ENCODE measurements at places on chromosomes 16 and 17. TPM values are rescaled to one million over a fixed set of nuclear protein-coding genes. Genes with fewer than 3 reads are reported as not detected.
A peak's percentile ranks its signal among the peaks of the same experiment; 100 is the strongest.

DNA sequence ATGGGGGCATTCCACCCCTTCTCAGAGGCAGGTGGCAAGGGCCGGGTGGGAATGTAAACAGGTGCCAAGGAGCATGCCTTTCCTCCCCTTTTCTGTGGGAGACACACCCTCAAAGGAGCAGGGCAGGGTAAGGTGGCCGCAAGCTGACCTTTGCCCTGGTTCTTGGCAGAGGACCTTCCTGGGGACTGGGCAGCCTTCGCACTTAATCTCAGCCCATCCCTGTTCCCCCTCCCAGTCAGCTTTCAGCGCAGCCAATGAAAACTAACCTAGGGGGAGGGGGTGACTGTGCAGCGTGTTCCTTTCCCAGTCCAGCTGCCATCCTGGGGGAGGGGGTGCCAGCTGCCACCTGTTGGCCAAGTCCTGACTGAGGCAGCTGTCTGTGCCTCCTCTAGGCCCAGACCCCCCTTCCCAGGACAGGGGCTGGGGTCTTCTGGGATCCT, 2.8 kb downstream of the TRAF4 start:
- no peaks in the 10 kb centered on the region for H3K27me3 ChIP-seq
- H3K36me3 ChIP-seq = no peaks in the 10 kb centered on the region
- no peak overlapping the region for H3K27ac ChIP-seq

DNA sequence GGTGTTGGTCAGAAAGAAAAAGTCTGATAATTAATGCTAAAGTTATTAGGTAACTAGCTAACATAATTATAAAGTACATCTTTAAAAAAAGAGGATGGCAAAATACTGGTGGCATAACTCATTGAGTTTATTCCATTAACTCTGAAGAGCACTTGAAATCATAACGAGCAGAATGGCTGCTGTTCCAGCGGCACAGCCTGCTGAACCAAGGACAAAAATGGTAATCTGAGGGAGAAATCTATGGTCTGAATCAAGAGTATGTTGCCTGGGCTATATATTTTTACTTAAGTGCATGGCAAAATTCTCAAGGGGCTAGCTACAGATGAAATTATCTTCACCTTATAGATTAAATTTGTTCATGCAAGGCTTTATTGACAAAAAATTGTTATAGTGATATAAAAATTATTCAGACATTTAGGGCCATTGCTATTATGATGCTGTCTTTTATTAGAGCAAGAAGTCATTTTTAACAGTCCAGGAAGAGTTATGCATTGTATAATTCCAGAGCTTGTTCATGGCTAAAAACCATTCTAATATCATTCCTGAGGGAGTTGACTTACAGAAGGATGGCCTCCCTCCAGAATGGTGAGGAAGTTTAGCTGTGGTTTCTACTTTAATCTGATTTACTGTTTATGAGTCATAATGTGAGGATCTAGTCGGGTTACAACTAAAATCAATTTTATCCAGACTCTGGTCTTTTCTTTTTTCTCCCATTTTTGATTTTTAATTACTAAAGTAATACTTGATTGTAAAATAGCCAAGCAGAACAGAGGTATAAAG, 41.4 kb upstream of the ANKFN1 start:
- no peak for DNase-seq
- H3K36me3 ChIP-seq = no peaks in the 10 kb centered on the region
- no peak overlapping the region for H3K4me3 ChIP-seq
- H3K4me1 ChIP-seq = no peaks in the 10 kb centered on the region
- H3K27ac ChIP-seq = no peak overlapping the region
- no peaks in the 10 kb centered on the region for H3K27me3 ChIP-seq

GRCh38 chr17:79087428-79088143, 13.0 kb downstream of the ENGASE start:
- H3K27me3 ChIP-seq = peaks cover 21% of the 10 kb centered on the region
- H3K27ac ChIP-seq = no peak overlapping the region
- peaks cover 5% of the 10 kb centered on the region for H3K36me3 ChIP-seq
- H3K4me3 ChIP-seq = no peak overlapping the region
- DNase-seq = peak; percentile 57

- no peak for DNase-seq
- H3K4me1 ChIP-seq = no peaks in the 10 kb centered on the region
- no peak overlapping the region for H3K27ac ChIP-seq
- H3K27me3 ChIP-seq = no peaks in the 10 kb centered on the region
Measured at GRCh38 chr16:3643095-3643730, 11.3 kb upstream of the DNASE1 start.

DNA sequence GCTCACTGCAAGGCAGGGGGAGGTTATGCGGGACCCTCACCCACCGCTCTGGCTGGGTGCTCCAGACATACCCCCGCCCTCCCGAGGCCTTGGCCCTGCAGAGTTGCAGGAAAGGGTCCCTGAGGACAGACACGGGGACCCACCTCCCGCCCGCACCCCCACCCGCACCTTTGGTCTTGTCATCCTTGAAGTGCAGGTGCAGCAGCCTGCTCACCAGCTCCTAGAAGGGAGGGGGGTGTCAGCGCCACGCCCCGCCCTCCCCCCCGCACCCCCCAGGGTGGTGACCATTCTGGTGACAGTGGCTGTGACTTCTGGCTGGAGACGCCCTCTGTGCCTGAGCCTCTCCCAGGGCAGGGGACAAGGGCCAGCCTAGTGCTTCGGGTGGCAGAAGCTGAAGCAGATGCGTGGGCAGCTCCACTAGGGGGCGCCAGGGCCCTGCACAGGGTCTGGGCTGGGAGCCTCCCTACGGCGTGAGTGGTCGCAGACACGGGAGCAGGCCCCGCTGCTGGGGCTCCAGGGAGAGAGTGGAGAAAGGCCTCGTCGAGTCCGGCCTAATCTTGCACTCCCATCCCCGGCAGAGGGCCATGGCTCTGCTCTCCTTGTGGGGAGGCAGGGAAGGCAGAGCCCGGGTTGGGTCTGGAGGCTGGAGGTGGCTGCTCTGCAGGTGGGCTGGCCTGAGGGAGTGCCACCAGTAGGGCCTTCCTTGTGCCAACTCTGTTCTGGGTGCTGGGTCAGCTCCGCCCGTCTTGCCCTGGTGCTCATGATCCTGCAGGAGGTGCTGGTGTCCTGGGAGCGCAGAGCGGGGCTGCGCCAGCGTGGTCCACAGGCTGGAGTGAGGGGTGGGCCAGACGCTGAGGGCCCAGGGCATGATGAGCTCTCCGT, 2.7 kb downstream of the CENPX start:
- DNase-seq = peak; percentile 70
- H3K4me1 ChIP-seq = peaks cover 23% of the 10 kb centered on the region
- no peaks in the 10 kb centered on the region for H3K27me3 ChIP-seq
- no peak overlapping the region for H3K27ac ChIP-seq

DNA sequence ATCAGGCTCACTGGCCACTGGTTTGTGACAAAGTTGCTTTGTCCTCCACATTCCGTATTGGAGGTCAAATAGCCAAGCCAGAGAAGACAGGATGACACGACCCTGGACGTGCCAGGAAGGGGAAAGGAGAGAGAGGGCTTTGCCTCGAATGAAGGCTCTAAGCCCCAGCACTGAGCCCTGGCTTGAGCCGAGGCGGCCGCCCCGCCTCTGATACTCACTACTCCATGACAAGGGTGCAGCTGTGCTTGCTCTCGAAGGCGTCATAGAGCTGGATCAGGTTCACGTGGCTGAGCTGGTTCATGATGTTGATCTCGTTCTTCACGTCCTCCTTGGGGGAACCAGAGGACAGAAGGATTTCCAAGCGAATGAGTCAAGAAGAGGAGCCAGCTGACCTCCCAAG, 19.3 kb downstream of the MYLK3 start:
- no peak overlapping the region for H3K4me3 ChIP-seq
- H3K27ac ChIP-seq = peak overlapping the region; percentile 54
- peaks cover 22% of the 10 kb centered on the region for H3K36me3 ChIP-seq

GRCh38 chr16:3837851-3838586, 42.5 kb downstream of the CREBBP start:
- H3K36me3 ChIP-seq = no peaks in the 10 kb centered on the region
- H3K27me3 ChIP-seq = no peaks in the 10 kb centered on the region
- H3K27ac ChIP-seq = no peak overlapping the region

DNA sequence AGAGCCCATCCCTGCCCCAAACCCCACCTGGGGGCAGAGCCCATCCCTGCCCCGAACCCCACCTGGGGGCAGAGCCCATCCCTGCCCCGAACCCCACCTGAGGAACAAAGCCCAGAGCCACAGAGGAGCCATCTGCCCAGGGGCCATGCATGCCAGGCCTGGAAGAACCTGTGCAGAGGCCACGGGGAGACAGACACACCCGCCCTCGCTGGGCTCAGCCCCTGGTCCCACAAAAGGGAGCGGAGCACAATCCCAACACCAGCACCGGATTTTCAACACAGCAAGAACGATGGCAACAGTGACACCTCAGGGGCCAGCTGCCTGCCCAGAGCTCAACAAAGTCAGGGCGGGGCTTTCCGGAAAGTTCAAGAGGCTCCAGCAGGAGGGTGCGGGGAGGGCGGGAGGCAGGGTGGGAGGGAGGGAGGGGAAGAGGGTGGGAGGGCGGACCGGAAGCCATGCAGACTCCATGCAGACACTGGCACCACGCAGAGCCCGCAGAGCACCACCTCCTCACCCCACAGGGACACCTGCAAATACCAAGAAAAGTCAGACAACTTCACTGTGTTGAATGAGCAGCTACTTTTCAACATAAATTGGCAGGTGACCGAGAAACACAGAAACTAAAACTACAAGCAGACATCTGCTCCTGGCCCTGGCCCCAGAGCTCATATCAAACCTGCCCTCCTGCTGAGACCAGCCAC, 27.9 kb upstream of the C16orf95 start:
- DNase-seq = peak; percentile 48
- peaks cover 17% of the 10 kb centered on the region for H3K36me3 ChIP-seq
- peak overlapping the region; percentile 52 for H3K27ac ChIP-seq
- no peak overlapping the region for H3K4me3 ChIP-seq
- no peaks in the 10 kb centered on the region for H3K27me3 ChIP-seq

GRCh38 chr16:75219838-75220237, 1.1 kb downstream of the CTRB1 start:
- no peaks in the 10 kb centered on the region for H3K27me3 ChIP-seq
- H3K4me3 ChIP-seq = no peak overlapping the region
- no peaks in the 10 kb centered on the region for H3K4me1 ChIP-seq
- H3K36me3 ChIP-seq = no peaks in the 10 kb centered on the region
- H3K27ac ChIP-seq = no peak overlapping the region
- DNase-seq = no peak

DNA sequence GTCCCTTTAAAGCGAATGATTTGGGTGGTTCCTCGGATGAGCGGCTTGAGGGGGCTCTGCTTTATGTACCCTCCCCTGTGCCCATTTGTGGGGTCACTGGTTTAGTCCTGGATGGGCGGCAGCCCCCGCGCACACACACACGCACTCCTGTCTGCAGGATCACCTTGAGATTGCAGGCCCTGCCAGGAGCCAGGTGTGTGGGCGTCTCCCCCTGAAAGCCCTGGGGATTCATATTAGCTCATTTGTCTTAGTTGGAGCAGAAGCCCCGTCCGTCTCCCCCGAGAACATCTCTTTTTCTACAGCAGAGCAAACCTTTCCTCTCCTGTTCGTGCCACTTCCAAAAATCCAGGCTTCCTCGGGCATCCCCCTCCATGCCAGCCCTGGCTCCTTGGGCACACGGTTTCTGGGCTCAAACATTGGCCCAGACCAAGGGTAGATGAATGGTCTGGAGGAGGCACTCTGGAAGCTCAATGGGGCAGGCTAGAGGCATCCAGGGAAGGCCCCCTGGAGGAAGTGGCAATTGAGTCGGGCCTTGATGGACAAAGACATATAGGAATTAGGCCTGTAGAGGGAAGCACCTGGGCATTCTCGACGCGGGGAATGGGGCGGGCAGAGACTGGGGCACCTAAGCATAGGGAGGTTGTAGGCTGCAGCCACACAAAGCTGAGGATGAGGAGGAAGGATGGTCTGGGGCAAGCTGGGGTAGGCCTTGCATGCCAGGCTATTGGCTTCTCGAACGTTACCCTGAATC, 218.5 kb upstream of the GSE1 start:
- H3K27ac ChIP-seq = no peak overlapping the region
- H3K36me3 ChIP-seq = no peaks in the 10 kb centered on the region
- H3K4me3 ChIP-seq = no peak overlapping the region

DNA sequence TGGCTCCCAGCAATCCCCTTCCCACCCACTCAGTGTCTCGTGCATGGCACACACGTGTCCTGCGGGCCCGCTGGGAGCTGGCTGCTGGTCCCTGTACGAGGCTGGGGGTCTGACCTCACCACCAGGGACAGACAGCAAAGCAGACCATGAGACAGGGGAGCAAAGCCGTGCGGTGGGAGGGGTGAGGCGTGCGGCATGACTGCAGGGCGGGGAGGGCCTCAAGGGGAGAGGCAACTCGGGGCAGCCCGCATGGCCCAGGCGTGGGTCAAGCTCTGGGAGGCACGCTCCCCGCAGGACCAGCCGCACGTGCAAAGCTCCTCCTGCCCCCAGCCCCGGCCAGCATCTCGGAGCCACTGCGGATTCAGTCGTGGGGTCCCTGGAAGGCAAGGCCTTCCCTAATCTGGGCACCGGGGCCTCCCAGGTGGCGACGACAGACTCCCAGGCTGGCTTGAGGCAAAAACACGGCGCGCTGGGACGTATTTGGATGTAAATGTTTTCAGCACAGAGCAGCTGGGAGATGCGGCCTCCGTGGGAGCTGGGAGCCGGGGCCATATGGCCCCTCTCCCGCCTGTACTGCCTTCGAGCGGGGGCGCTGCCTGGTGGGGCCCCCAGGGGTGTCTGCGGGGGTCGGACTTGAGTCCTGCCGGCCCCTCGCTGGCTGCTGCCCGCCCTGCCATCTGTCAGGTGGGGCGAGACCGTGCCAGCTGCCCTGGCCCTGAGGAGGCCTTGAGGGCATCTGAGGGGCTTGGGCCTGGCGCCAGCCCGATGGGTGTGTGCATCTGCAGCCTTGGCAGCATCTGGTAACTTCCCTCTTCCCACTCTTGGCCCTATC, 12.2 kb upstream of the CBFA2T3 start:
- no peak for DNase-seq
- H3K27me3 ChIP-seq = peaks cover 45% of the 10 kb centered on the region
- no peak overlapping the region for H3K27ac ChIP-seq
- H3K4me3 ChIP-seq = no peak overlapping the region
- no peaks in the 10 kb centered on the region for H3K36me3 ChIP-seq

DNA sequence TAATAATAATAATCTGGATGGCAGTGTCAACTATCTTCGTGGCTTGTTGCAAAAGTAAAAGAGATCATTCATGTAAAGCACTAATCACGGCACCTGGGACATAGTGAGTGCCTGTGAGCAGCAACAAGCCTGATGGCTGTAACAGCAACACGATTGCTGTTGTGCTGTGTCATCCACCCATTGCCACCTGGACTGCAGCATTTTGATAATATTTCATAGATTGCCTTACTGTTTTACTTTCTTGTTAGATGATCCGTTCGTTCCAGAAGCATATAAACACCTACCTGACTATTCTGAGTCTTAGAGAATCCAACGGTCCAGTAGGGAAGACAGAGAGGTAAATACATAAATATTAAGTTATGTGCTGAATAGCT, 3.1 kb upstream of the MRPS23 start:
- H3K27me3 ChIP-seq = no peaks in the 10 kb centered on the region
- no peaks in the 10 kb centered on the region for H3K36me3 ChIP-seq
- peak overlapping the region; percentile 87 for H3K27ac ChIP-seq
- H3K4me1 ChIP-seq = peaks cover 35% of the 10 kb centered on the region
- no peak overlapping the region for H3K4me3 ChIP-seq

Gene WSCD1
- polyA plus RNA-seq = 3.9 TPM

Gene MPHOSPH6
- polyA plus RNA-seq = 11.4 TPM

Gene SMTNL2
- polyA plus RNA-seq = 2.7 TPM

Measured in heart right ventricle (tissue), 16 donors.